ENCODE measurements at places on chromosomes 7 and 10. TPM values are rescaled to one million over a fixed set of nuclear protein-coding genes. Genes with fewer than 3 reads are reported as not detected.

The NT5C3A gene
- 98.5 TPM for total RNA-seq

The C7orf57 gene
- not detected for total RNA-seq

The SFTPA1 gene
- not detected for total RNA-seq

The SFMBT2 gene
- total RNA-seq: 7.5 TPM

The AMPH gene
- 0.58 TPM for total RNA-seq

The NKX1-2 gene
- total RNA-seq: not detected

The ZNF722 gene
- not detected for total RNA-seq

The PARD3 gene
- total RNA-seq: 52.9 TPM
